NCI-H345 (cell line): ENCODE measurements at places on chromosomes 7 and 10.

DNA sequence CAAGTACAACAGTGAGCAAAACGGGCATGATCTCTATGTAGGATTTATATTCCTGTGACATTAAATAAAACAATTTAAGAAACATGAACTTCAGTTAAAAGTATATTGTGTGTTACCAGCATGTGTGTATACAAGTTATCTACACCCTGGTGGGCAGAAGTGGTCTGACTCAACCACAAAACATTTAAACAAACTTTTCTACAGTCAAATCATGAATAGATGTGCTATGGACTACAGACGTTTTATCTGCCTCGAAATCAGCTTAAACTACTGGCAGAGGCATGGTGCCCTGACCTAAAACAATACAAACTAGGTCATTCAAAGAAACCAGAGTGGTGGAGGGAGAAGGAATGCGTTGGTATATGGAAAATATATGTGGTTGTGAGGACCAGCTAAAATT lies 3.6 kb downstream of the ARL3 start:
- no peak for DNase-seq

DNA sequence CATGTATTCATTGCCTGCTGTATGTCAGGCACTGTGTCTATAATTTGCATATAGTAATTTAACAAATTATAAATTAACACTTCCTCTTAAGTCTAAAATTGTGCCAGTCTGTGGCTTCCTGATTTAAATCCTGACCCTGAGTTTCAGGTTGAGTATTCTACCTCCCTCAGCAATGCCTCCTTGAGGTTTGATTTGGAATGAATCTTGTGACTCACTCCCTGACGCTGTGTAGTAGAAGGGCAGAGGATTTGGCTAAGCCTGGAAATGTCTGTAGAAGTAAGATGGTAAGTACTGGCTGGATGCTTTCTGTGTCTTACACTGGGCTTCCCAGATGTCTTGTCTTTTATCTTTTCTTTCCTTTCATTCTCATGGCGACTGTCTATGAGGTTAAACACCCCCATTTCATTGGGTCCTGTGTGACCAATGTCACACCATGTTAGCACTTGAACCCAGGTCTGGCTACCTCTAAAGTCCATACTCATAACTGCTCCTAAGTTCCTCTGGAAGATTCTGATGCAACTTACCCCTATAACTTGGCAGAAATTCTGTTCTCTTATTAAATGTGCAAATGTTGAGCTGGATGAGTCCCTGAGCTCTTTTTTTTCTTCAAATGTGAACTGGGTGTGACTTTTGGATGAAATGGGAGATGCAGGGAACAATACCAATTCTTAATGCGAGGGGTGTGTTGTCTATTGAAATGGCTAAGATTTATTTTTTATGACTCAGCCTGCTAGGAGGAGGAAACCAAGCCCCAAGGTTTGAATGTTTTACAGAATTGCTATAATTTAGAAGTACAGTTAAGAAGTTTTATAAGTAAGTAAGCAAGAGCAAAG lies 48.5 kb downstream of the PLCE1 start:
- DNase-seq = no peak

DNA sequence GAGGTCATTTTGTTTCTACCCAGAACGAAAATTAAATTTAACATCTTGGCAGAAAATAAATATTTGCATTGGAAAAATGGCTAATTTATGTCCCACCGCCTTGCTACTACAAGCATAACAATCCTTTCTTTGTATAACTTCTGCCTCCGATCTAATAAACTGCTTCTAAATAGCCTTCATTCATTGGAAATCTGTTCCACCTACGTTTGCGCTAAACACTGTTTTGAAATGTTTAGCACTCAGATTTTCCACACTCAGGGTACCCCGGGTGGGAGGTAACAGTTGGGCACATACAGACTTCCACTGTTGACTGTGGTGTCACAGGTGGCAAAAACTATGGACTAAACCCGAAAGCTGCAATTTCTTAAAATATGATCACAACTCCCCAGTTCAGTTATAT lies 96.4 kb downstream of the FGFR2 start:
- DNase-seq = no peak

DNA sequence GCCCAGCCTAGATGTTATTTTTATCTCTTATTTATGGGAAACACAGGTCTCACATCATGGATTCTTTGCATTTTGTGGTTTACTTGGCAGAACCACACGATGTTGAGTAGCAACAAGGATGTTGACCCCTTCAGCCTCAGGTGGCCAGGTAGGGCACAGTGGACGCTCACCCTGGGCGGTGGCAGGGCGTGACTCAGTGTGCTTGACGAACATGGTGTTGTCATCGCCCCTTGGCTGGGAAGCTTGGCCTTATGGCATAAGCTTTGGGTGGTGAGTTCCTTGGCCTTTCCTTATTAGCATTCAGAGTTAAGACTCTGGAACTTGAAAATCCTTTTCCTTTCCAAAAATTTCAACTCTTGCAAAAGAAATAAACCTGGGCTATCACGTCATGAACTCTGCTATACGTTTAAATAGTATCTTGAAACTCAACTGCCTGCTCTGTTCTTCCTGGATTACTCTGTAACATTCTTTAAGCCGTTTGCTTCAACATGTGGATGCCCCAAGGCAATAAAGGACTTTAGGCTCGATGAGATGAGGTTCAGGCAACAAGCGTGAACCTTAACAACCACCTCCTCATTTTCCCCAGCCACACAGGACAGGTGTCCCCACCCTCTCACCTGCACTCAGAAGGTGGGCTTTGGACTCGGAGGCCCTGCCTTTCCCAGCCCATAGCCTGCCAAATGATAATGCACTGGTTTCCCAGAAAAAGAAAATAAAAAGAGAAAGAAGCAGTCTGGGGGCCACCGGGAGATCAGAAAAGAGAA lies 22.5 kb upstream of the ECHDC3 start:
- no peak for DNase-seq

GRCh38 chr7:8051373-8051772 lies 82.8 kb downstream of the GLCCI1 start:
- DNase-seq = no peak

DNA sequence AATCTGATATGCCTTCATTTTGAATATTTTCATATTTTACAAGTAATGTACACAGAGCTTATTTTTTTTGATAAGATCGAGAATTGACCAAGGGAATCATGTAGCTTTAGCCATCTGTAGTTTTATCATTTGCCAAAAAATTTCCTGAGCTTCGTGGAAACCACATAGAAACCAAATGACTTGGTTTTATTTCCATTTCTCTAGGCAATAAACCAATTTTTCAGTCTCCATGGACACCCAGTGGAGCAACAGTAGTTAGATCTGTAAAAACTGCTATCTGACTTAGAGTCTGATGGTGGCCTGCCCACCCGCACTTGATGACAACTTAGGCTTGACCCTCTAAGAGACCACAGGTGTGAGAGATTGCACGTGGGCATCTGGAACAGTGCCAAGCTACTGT lies 127.8 kb upstream of the CDK6 start:
- DNase-seq = no peak

DNA sequence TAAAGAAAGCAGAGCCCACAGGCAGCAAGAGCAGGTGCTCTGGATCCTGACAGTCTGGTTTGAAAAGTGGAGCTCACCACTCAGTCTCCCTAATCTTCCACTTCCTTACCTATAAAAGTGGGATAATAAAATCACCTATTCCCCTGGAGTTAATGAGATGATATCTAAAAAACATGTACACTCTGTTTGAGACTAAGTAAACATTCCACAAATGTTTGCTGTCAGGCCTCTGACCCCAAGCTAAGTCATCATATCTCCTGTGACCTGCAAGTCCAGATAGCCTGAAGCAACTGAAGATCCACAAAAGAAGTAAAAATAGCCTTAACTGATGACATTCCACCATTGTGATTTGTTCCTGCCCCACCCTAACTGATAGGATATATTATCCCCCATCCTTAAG lies 1324.5 kb downstream of the XPNPEP1 start:
- no peak for DNase-seq

GRCh38 chr10:62048919-62049623 lies 147.6 kb downstream of the ARID5B start:
- no peak for DNase-seq

- no peak for DNase-seq
Measured at GRCh38 chr7:54615537-54615936, 73.4 kb downstream of the VSTM2A start.

- DNase-seq = no peak
Measured at GRCh38 chr7:147803151-147803550, 787.4 kb upstream of the C7orf33 start.

DNA sequence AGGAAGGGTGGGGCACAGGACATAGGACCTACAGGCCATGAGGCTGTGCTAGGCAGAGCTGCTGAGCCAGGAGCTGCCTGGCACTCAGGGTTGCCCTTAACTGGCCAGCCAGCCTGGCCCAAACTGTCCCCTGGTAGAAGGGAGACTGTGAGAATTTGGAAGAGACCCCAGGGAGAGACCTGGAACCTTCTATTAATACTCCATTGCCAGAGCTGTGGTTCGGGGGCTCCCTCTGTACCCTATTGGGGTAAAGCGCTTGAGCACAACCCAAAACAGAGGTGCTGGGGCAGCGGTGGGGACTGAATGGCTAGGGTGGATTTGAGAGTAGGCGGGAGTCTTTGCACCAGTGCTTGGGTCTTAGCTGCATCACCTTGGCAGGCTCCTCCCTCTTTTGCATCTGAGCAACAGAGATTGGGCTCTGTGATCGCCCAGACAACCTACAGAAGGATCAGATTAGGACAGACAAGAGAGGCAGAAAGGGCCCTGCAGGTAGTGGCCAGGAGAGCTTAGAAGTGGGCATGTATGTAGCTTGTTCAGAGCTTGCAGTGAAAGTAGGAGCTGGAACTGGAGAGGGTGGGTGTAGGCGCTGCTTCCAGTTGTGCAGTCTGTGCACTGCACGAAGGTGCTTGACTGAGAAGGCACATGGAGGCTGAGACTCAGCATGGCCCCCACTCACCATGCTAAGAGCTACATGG lies 53.3 kb downstream of the ADCYAP1R1 start:
- no peak for DNase-seq

- peak; percentile 17 for DNase-seq
Measured at GRCh38 chr10:79335094-79335469, 12.2 kb upstream of the PPIF start.
